Nucleus accumbens (tissue), 56 donors: ENCODE measurements at places on chromosomes 16 and 17.

- DNase-seq: no peak
Measured at GRCh38 chr16:50126183-50126582, 26.9 kb upstream of the TENT4B start.

DNA sequence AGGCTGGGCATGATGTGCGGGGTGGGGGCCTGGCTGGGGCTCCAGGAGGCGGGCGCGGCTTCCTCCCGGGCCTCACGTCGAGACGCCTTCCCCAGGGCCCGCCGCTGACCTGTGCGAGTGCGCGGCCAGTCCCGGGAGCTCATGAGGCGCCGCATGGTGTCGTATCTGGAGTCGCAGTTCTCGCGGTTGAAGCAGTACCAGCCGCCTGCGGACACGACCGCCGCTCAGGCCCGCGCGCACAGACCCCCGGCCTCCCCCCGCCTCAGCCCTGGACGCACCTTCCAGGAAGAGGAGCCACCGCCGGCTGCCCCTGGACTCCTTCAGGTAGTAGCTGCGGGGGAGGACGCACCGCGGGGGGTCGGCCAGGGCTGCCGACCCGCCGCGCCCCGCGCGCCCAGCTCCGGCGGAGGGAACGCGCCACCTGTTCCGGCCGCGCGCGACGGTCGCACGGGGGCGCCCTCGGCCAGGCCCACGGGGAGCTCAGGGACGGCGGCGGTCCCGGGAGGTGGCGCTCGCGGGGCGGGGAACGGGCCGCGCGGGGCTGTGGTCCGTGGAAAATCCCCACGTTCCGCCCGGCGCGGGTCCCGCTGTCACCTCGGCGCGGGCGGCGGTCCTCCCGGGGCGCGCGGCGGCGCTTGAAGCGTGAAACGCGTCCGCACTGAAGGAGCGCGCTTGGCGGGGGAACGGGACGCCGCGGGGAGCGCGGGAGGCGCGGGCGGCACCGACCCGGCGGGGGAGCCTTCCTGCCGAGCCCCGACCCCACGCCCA lies 1.4 kb downstream of the NOTUM start:
- DNase-seq: peak; percentile 52

GRCh38 chr16:78749745-78750268 lies 650.4 kb downstream of the WWOX start:
- no peak for DNase-seq

DNA sequence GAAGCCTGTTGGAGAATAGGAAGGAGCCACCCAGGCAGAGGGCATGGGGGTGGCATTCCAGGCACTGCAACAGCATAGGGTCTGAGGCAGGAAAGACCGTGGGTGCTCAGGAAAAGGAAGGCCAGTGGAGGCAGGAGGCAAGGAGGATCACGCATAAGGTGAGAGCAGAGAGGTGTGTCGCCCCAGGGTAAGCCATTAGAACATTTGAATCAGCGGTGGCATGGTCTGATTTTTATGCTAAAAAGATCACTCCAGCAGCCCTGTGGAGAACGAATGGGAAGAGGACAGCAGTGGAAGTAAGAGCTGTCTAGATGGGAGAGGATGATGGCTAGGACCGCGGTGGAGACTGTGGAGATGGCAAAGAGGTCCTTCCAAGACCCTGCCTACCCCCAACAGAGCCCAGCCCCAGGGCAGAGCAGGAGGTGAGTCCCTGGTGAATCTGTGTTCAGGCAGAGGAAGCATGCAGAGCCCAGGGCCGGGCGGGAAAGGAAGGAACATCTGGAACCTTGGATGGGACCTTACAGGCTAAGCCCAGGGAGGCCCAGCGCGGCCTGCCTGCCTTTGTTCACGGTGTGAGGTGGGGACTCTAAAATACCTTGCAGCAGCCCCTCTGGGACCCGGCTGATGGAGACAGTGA lies 7.8 kb downstream of the LPO start:
- DNase-seq: no peak

DNA sequence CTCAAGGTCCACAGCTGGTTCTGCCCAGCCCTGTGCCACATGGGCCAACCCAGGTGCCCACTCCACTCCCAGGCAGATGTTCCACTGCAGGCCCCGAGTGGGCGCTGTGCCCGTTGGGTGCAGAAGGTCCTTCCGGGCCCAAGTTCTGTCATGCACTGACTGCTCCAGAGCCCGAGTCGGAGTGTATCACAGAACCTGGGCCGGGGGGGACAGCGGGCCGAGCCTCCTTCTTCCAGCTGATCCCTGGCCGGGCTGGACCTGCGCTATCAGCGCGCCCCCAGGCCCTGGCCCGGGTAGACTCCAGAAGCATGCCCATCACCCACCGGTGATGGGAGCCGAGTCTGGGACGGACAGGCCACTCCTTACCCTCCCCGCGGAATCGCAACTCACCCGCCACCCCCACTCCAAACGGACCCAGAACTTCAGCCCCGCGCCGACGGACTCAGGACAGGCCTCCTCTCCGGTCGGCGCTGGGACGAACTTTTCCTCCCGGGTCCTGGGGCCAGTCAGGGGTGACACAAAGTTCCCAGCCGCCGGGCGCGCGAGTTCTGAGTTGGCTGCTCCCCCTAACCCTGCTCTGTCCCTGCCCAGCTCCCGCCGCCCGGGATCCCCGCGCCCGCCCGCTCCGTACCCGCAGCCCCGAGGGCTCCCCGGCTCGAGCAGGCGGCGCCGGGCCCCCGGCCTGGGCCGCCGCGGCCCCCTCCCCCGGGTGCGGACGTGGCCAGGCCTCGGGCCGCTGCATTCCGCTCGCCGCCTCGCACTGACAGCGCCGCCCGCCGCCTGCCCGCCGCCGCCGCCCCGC lies at the start of gene COPZ2:
COPZ2 (minus strand) TSS at position 762 of the 802 bp plus-strand sequence; CDS start at position 742, 20 bp downstream.
- DNase-seq: no peak

DNA sequence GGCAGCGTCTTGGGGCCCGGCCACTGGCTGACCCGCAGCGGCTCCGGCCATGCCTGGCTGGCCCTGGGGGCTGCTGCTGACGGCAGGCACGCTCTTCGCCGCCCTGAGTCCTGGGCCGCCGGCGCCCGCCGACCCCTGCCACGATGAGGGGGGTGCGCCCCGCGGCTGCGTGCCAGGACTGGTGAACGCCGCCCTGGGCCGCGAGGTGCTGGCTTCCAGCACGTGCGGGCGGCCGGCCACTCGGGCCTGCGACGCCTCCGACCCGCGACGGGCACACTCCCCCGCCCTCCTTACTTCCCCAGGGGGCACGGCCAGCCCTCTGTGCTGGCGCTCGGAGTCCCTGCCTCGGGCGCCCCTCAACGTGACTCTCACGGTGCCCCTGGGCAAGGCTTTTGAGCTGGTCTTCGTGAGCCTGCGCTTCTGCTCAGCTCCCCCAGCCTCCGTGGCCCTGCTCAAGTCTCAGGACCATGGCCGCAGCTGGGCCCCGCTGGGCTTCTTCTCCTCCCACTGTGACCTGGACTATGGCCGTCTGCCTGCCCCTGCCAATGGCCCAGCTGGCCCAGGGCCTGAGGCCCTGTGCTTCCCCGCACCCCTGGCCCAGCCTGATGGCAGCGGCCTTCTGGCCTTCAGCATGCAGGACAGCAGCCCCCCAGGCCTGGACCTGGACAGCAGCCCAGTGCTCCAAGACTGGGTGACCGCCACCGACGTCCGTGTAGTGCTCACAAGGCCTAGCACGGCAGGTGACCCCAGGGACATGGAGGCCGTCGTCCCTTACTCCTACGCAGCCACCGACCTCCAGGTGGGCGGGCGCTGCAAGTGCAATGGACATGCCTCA lies 773 bp downstream of the NTN3 start:
- DNase-seq: no peak

DNA sequence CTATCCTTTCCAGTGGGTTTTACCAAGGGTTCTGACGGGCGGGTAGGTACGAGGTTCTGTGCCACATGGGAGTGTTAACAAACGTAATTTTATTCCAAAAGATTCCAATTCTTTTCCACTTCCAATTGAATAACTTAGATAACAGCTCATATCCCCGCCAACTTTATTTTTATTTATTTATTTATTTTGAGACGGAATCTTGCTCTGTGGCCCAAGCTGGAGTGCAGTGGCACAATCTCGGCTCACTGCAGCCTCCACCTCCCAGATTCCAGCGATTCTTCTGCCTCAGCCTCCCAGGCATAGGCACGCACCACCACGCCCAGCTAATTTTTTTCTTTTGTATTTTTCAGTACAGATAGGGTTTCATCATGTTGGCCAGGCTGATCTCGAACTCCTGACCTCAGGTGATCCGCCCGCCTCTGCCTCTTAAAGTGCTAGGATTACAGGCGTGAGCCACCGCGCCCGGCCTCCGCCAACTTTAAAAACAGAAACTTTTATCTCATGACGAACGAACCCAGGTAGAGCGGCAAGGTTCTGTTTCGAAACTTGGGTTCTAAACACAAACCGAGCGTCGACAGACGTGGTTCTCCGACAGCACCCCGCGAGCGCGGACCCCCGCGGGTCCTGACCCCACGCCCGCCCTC lies 613 bp downstream of the ECI1 start:
- DNase-seq: no peak

- DNase-seq: no peak
Measured at GRCh38 chr16:19766554-19766884, 48.4 kb downstream of the IQCK start.

GRCh38 chr17:76458580-76459490 lies 5.9 kb upstream of the UBE2O start:
- DNase-seq: no peak
